Stimulated activated CD4-positive, alpha-beta T cell treated with anti-CD3 and anti-CD28 coated beads, Interleukin-2, amount 100 ng/mL, for 24 hours (primary cell): ENCODE measurements at places on chromosomes 7 and 10.

GRCh38 chr10:104139221-104139620, 17.2 kb downstream of the SFR1 start:
- DNase-seq: no peak

GRCh38 chr10:6607778-6608177, 27.7 kb upstream of the PRKCQ start:
- DNase-seq: no peak

- no peak for DNase-seq
Measured at GRCh38 chr10:27482984-27483956, 20.8 kb upstream of the RAB18 start.

DNA sequence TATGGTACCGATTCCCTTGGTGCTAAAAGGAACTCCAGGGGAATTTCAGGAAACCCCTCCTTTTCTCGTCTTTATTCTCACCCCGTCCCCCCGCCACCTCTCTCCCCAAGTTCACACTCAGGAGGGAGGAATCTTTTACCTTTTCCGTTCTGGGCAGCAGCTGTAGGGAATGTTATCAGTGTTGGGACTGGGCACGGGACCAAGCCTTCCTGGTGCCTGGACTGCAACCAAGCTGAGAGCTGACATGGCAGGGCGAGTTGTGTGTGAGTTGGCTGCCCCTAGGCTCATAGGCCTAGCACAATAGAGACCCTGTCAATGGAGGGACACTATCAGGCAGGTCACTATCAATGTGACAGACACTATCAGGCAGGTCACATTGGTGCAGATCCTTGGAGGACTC, 121.4 kb downstream of the TCF7L2 start:
- no peak for DNase-seq

DNA sequence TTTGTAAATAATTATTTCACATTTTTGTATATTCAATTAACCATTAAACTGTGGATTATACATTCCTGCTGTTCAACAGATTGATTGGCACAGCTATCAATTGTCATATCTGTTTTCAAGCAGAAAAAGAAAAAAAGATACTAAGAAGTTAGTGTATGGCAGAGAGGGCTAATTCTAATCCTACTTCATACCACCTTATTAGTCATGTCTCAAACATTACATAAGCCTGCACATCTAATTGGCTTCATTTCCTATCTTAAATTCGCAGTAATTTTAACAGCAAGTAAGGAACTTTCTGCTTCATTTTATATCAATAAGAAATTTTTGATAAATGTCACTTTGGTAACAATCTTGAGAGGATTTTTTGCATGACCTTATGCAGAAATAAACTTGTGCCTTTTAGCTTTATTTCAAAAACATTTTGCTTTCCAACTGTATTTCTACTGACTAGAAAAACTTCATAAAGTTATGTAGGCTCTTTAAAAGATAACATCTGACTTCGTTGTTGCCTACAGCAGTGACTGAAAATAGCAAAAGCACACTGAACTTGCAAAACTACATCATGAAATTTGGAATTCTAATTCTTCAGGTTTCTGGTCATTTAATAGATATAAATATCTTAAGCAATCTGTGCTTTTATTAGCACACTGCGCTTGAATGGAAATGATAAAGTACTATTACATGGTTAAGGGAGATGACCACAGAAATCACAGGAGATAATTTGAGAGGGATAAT, 111.5 kb downstream of the SEMA3C start:
- no peak for DNase-seq

GRCh38 chr10:21368022-21368582, 157.4 kb downstream of the SKIDA1 start:
- DNase-seq: no peak

GRCh38 chr7:21568762-21569161, 25.9 kb downstream of the DNAH11 start:
- no peak for DNase-seq

- DNase-seq: no peak
Measured at GRCh38 chr10:58016614-58017013, 251.1 kb downstream of the IPMK start.

DNA sequence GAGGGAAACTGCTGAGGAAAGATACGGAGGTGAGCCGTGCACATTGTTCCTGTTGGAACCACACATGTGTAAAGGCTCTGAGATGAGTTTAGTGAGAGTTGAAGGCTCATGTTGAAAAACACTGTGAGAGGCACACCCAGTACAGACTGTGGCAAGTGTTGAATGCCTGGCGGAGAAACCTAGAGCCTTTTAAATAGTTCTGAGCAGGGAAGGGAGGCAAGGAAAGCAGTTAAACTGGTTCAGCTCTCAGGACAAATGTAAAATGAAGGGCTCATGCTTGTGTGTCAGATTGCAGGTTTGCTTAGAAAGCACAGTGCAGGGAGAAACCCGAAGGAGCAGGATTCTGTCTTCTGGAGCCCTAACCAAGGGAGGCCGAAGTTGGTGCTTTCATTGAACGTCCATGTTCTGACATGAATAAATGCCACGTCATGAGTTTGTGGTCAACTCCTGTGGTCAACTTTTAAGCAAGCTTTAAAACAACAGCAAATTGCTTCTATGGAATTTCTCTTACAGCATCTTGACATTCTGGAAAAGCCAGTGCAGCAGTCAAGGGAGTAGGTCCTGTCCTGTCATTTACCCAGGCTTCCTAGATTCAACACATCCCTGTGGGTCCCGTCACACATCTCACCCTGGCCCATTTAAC, 650.9 kb upstream of the GALNT17 start:
- DNase-seq: no peak

DNA sequence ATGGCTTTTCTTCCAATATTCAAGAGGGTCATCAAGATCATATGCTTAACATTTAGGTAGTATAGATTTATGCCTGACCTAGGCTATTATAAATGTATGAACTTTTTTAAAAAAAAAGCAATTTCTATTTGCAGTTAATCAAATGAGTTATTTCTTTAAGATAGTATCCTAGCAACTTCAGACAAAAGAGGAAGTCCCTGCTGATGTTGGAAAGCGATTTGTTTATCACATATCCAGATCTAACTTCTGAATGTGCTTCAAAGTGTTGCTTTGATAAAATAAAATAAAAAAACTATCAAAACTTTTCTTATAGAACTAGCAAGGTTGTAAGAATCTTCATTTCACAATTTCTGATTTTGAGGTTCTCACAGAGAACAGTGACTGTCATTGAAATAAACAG, 401.9 kb upstream of the PHF14 start:
- DNase-seq: no peak

DNA sequence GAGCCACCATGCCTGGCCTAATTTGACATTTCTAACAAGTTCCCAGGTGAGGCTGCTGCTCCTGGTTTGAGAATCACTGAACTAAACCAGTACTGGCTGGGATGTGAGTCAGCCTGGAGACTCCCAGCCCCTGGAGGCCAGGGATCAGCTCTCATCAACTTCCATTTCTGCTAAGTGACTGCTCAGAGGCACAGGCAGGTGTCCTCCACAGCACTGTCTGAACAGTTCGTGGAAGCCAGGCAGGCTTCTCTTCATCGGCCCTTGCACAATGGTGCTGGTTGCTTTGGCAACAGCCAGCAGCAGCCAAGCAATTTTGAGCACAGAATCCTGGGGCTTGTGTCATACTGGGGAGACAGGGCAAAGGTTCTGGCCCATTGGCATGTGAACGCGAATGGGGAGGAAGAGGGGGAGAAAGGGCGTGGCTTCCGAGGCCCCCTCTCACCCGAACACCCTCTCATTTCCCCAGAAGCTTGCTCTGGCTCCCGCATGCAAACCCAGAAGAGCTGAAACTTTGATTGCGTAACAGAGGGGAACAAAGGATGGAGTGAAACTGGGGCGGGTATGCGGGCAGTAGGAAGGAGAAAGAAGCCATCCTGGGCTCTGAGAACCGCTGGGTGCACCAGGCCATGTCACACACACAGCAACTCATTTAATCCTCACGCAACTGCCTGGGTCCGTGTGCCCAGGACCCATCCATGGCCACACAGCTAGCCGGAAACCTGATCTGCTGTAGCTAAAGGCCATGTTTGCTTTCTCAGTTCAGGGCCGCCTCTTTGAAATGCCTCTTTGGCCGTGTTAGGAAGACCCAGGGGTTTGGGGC, 9.0 kb upstream of the POR start:
- no peak for DNase-seq

- no peak for DNase-seq
Measured at GRCh38 chr10:88528201-88528600, 54.9 kb downstream of the RNLS start.

GRCh38 chr10:79344502-79345195, 2.6 kb upstream of the PPIF start:
- DNase-seq: no peak

GRCh38 chr10:63977329-63977923, 456.2 kb downstream of the REEP3 start:
- DNase-seq: peak; percentile 9

DNA sequence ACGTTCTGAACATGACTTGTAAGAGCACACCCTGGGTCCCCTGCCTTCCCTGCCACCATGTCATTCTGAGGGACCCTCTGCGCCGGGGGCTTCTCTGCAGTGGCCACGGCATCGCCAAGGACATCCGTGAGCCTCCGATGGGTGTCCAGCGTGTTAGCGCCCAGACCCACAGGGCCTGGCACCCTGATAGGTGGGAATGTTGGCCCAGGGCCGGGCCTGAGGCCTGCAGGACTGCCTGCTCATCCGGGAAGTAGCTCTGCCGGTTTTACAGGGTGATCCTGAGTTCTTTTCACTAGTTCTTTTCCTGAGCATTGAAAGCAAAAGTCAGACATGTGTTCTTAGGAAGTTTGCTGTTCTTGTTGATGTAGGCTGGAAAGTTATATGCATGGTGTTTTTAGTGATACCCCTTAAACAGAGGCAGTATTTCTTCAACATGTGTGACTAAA, 54.5 kb downstream of the WDR37 start:
- no peak for DNase-seq

GRCh38 chr10:124665980-124666379, 78.2 kb downstream of the FAM53B start:
- DNase-seq: no peak

GRCh38 chr7:8314566-8314965, 52.6 kb upstream of the ICA1 start:
- no peak for DNase-seq

DNA sequence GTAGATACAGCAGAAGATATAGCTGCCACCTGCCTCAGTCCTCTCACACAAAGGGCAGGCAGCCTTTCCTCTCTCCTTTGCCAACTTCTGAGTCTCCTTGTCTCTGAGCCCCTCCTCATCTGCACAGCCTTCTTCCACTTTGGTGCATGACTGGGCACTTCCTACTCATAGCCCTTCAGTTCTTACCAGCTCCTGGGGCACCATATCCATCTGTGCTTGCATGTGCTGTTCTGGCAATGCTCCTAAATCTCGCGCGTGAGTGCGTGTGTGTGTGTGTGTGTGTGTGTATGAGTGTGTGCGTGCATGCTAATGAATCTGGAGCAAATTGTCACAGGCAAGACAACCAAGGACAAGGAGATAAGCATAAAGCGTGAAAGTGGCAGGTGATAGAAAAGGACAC, 1271.6 kb upstream of the SORCS1 start:
- no peak for DNase-seq

- DNase-seq: no peak
Measured at GRCh38 chr7:67912437-67912836, 915.8 kb downstream of the TYW1 start.

DNA sequence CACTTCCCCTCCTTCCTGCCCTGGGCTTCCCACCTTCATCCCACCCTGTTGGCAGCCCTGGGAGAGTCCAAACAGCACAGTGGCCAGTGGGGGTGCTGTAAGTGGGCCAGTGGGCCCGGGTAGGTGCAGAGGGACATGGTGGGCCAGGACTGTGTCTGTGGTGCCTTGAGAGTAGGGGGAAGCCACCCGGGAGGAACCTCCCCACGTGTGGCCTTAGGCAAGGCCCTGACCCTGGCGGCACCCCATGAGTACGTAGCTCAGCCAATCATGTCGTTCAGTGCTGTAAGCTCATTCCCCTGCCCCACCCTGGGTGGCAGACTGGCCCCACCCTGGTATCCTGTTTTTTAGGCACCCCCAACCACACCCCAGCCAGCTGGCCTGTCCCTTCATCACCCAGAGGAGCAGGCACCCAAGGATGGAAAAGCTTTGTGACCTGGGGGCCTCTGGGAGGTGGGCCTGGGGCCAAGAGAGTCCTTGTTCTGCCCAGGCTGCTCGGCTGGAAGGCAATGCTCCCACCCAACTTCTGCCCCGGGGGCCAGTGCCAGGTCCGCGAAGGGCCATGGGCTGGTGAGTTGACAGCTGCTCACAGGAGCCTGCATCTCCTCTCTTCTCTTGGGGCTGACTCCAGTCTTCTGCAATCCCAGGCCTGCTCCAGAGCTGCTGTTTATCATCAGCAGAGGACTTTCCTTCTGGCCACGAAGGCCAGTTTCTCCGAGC, 41.6 kb downstream of the TSPAN15 start:
- no peak for DNase-seq

GRCh38 chr7:157474685-157475084, 137.9 kb downstream of the DNAJB6 start:
- peak; percentile 50 for DNase-seq

DNA sequence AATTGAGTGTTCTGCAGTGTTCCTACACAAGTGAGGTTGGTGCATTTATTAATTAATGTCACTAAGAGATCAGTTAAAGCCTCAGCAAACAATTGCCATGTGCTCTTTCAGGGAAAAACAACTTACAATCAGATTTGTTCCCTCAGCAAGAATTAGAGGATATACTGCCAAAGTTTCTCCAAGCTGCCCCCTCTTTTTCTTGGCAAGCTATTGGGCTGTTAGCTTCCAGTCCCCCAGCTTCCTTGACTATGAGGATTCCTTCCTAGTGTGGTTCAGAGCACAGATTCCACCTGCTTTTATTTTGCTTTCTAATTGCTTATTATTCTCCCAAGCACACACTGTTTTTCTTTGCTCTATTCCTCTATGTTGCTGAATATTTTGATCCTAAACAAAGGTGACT, 112.7 kb downstream of the RBM20 start:
- DNase-seq: no peak
